CD4-positive, alpha-beta T cell treated with Interleukin-17A for 1 hour (primary cell): ENCODE measurements at places on chromosomes 5 and 9.

DNA sequence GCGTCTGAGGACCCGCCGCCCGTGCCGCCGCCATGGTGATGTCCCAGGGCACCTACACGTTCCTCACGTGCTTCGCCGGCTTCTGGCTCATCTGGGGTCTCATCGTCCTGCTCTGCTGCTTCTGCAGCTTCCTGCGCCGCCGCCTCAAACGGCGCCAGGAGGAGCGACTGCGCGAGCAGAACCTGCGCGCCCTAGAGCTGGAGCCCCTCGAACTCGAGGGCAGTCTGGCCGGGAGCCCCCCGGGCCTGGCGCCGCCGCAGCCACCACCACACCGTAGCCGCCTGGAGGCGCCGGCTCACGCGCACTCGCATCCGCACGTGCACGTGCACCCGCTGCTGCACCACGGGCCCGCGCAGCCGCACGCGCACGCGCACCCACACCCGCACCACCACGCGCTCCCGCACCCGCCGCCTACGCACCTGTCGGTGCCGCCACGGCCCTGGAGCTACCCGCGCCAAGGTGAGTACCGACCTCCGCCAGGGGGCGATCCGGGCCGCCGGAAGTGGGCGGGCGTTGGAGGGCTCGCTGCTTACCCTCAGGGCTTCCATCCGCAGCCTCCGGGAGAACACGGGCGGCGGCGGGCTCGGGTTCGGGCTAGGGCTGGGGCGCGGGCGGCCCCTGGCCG, 8.5 kb downstream of the PRR7 start:
- DNase-seq = peak; percentile 93

- no peak for DNase-seq
Measured at GRCh38 chr9:9352877-9353481, 1259.8 kb downstream of the PTPRD start.

GRCh38 chr5:53962306-53962705, 348.1 kb downstream of the ARL15 start:
- DNase-seq = no peak

GRCh38 chr5:137034764-137035479, 464.2 kb downstream of the SPOCK1 start:
- no peak for DNase-seq

DNA sequence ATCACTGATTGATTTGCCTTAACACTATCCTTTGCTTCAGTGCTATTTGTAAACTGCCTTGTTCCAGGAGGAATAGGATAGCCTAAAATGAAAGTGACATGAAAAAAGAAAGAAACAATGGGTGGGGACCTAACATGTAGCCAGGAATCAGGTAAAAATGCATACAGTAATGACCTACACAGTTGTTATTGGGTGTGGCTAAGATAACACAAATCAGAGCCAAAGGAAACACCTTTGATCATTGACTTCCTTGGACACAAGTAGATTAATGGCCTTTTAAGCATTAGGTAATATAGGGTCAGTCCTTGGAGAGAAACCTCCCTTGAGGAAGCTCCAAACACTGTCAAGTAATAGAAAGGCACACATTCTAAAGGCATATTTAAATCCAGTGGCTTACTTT, 220.4 kb downstream of the TRPM3 start:
- no peak for DNase-seq

- no peak for DNase-seq
Measured at GRCh38 chr5:135875567-135875966, 20.1 kb downstream of the IL9 start.

- peak; percentile 58 for DNase-seq
Measured at GRCh38 chr9:137000177-137000930, 4.0 kb upstream of the CLIC3 start.

- peak; percentile 74 for DNase-seq
Measured at GRCh38 chr5:151651997-151652645, 34.6 kb downstream of the SPARC start.

DNA sequence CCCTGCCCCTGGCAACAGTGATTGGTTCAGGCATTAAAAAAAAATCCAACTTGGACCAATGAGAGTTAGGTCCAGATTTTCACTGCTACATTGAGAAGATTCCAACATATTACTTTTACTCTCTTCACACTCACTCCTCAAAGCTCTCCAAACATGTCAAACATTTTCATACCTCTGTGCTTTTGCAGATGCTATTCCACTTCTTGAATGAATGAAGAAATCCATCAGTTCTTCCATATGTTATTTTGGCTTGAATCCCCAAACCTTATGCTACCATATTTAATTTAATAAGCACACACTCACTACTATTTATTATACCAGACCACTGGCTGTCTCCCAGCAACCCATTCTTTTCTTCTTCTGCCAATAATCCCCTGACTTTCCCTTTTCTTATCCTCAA, 87.1 kb downstream of the PPP2R2B start:
- no peak for DNase-seq

DNA sequence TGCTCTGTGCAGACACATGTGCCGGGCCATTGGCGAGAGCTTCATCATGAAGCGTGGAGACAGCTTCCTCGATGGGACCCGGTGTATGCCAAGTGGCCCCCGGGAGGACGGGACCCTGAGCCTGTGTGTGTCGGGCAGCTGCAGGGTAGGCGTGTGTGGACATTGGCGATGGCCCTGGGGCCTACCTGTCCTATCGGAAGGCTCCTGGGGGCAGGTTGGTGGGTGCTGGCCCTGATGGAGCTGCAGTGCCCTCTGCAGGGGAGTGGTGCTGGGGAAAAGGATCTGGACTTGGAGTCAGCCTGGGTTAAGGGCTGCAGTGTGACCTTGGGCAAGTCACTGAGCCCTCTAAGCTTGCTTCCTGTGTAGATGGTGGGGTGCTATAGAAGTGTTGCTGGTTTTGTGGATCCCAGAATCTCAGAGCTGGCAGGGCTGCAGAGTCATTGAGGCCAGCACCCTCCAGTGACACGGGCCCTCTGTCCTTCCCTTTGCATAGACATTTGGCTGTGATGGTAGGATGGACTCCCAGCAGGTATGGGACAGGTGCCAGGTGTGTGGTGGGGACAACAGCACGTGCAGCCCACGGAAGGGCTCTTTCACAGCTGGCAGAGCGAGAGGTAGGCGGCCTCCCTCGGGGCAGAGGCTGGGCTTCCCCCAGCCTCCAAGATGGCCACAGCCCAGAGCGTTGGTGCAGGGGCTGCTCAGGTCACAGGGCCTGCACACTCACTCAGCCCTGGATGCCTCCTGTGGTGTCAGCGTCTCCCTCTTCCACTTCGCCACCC, 15.8 kb downstream of the ADAMTS13 start:
- no peak for DNase-seq

- DNase-seq = no peak
Measured at GRCh38 chr5:126814721-126815404, 37.9 kb downstream of the LMNB1 start.

DNA sequence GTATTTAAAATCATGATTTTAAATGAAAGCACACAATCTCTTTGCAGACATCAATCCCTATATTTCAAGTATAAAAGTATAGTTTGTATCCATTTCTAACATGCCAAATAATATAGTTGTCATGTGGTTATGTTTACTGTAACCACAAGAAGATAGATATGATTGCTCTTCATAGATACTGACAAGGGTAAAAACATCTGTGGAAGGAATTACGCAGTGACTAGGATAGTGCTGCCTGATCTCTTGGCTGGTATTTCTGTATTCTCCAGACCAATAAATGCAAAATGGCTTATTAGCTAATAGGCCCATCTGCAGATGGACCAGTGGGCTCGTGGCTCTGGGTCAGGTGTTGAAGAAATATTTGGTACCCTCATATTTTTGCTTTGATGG, 34.9 kb upstream of the FBN2 start:
- DNase-seq = no peak

DNA sequence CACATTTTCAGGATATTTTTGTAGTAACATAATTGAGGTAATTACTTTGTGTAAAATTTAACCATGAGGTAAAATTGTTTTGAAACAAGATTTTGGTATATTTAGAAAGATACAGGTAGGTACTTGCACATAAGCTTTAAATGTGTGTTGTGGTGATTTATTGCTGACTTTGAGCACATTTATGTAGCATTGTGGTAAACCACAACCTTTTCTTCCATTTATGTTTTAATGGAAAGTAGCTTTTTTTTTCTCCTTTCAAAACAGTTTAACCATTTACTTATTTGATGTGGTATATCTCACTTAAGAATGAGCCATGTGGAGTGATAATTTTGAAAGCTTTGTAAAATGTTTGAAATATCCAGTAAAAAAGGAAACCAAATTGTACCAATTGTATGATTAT, 35.6 kb downstream of the FCHO2 start:
- no peak for DNase-seq

- no peak for DNase-seq
Measured at GRCh38 chr5:129399069-129399468, 61.0 kb upstream of the ADAMTS19 start.
